ENCODE measurements at places on chromosomes 3 and 15. TPM values are rescaled to one million over a fixed set of nuclear protein-coding genes. Genes with fewer than 3 reads are reported as not detected.

Gene ALG1L2
- not detected for total RNA-seq

Gene GOLGA6L2
- not detected for total RNA-seq

Gene PCSK6
- 0.49 TPM for total RNA-seq

Gene DLL4
- total RNA-seq, result 116 TPM

Gene ARGFX
- total RNA-seq, result not detected

Gene GUCA1C
- not detected for total RNA-seq

Gene NR1I2
- under 0.01 TPM for total RNA-seq

Gene LIPC
- not detected for total RNA-seq

Gene REC114
- total RNA-seq, result not detected

Gene GATA2
- 12.6 TPM for total RNA-seq

Gene PLSCR4
- total RNA-seq, result 693 TPM

Gene ATP13A5
- total RNA-seq, result not detected

Gene DTX3L
- 14.2 TPM for total RNA-seq

Gene NANOGP8
- not detected for total RNA-seq

Gene SPINT1
- total RNA-seq, result 1.6 TPM

Gene ZBTB11
- 30.5 TPM for total RNA-seq

Gene CSK
- 87.0 TPM for total RNA-seq

Gene CCNL1
- 213 TPM for total RNA-seq

Gene FILIP1L
- 104 TPM for total RNA-seq

Gene GP9
- total RNA-seq, result not detected

Measured in bladder microvascular endothelial cell (primary cell).